CD4-positive, alpha-beta T cell treated with Interleukin-4 for 1 hour (primary cell): ENCODE measurements at places on chromosomes 12 and 14.

DNA sequence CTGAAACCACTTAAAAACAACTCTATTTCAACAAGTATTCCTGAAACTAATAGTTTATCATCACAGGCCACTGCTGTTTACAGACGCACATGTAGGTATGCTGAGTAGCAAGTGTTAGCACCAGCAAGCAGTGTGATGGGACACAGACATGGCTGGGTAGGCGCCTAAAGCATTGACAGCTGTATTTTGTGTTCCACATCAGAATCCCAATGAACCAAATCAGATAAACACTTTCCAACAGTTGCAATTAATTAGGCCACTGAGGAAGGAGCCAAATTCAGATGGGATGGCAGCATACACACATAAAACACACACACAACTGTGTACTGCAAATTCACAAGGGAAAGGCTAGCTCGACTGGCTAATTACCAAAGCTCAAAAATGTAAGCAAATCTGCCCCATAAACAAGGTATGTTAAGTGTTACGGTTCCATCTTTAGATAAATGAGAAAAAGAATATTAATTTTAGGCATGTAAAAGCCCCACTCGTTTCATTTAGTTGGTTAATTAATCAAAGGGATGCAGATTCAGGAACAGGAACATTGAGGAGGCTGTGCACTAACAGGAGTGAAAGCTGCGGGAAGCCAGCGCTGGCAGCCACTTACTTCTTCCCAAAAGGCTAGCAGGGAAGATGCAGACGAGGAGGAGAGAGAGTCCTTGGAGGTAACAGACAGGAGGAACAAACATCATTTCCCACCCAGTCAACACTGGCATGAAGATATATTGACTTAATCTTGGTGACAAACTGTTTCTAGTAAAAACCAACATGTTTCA, 33.4 kb downstream of the AMN start:
- no peak for DNase-seq

DNA sequence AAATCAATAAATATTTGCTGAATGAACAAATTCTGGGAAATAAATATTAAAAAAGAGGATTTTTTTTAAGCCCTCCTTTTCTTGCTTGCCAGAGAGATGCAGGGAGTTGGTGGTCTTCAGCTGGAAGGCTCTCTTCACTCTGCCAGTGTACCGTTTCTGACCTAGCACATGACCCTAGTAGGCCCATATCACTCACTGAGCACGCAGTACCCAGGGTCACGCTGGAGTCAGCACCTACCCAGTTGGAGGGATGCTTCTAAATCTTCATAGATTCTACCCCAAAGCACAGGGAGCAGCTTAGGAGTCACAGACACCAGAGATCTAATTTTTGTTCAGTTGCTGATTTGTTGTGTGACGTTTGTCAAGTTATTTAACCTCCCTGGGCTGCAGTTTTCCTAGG, 195.4 kb upstream of the TBX3 start:
- no peak for DNase-seq

GRCh38 chr12:51972422-51972812, 20.9 kb downstream of the ACVR1B start:
- DNase-seq, result no peak

GRCh38 chr14:103116636-103117035, 6.6 kb upstream of the TNFAIP2 start:
- no peak for DNase-seq

- no peak for DNase-seq
Observed at GRCh38 chr14:89902881-89903280, 51.6 kb downstream of the EFCAB11 start.

GRCh38 chr14:65631040-65631439, 218.5 kb downstream of the FUT8 start:
- DNase-seq, result no peak

DNA sequence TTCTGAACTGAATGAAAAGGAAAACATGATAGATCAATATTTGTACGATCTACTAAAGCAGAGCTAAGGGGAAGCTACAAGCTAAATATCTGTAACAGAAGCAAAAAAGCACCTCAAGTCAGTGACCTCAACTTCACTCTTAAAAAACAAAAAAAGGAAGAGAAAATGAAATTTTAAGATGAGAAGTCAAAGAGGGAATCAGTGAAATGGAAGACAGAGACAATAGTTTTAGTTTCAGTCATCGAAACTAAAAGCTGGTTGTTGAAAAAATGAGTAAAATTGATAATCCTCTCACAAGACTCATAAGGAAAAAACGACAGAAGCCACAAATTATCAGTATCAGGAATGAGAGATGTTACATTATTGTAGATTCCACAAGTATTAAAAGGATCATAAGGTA, 11.9 kb upstream of the SLC2A13 start:
- DNase-seq, result no peak

DNA sequence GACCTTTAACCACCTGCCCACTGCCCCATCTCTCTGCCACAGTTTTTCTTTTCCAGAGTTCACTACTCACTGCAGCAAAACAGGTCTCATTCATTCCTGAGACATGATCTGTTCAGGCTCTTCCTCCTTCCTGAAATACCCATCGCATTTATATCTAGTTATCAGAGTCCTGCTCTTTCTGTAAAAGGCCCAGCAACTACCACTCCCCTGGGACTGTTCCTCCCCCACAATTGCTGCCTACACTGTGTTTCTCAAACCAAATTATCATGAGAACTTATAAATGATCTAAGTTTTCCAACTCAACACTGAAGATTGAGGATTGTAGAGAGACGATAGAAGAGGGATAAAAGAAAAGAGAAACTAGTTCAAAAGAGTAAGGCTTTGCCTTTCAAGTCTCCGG, 40.8 kb upstream of the EPS8 start:
- DNase-seq, result no peak

DNA sequence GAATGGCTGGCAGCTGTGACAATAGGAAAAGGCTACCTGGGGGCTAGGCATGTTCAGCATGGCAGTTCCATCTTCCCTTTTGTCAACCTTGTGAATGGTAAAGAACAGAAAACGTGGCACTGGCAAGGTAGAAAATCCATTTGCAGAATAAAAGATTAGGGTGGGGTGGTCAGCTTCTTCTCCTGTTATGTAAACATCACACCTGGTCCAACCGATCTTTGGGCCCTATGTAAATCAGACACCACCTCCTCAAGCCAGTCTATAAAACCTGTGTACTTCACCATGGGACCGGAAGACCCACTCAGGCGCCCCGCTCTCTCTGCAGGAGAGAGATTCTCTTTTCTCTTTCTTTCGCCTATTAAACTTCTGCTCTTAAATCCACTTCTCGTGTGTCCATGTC, 19.6 kb upstream of the TMEM30B start:
- DNase-seq, result no peak

DNA sequence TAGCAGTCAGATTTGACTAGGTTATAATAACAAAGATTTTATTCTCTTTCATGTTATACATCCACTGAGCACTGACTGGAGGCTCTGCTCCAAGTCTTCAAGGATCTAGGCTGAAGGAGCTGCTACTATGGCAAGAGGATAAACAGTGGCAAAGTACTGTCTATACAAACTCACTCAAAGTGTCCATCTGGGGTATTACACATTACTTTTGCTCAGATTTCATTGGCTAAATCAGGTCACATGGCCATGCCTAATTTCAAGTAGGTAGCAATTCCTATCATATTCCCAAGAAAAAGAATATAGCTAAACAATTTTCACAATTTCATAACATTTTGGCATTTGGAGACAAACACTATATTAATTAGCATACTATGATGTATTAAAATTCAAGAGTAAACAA, 40.9 kb downstream of the CDK17 start:
- DNase-seq, result no peak

DNA sequence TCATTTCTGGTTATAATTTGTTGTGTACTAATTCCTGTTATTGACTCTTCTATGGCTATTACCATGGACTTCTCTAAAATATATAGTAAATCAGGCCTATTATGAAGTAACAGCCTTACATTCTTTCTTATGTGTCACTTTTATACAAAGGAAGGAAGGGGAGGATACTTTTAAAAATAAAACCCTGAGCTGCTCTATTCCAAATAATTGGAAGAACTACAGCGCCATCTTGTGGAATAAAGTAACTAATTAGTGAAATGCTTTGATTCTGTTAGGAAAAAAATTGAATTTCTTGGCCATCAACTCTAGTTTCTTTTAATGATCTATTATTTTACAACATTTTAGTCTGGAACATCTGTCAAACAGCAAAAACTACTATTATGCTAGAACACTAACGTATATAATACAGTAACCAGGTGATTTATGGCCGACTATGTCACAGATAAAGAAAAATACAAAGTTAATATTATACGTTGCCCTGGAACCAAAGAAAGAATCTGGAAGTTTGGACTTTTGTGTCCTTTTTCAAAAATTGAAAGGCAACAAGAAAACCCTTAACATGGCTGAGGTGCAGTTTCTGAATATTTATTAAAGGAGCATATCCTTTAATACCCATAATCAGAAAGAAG, 55.0 kb upstream of the NELL2 start:
- DNase-seq, result no peak

- DNase-seq, result no peak
Observed at GRCh38 chr14:104931771-104932675, 7.3 kb downstream of the PLD4 start.

GRCh38 chr14:65237941-65238340, 135.6 kb upstream of the MAX start:
- no peak for DNase-seq

GRCh38 chr14:33035416-33036194, 96.9 kb downstream of the NPAS3 start:
- no peak for DNase-seq
